Breast epithelium (tissue), 4 donors: ENCODE measurements at places on chromosomes 4 and X.

DNA sequence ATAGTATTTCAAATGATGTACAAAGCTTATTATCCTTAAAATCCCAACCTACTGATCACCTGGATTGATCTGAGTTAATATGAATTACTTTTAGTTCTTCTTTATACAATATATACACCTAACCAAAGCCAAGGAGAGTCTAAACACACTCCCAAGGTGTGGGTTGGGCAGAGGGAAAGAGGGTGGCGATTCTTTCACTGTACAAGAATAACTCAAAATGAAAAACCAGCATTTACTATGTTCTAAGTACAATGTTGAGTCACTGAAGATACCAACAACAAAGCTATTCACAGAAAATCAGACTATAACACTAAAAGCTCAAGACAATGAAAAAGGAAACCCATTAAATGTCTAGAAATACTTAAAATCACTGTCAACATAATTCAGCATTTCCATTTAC, 46.6 kb downstream of the ANKRD17 start:
- DNase-seq: no peak

DNA sequence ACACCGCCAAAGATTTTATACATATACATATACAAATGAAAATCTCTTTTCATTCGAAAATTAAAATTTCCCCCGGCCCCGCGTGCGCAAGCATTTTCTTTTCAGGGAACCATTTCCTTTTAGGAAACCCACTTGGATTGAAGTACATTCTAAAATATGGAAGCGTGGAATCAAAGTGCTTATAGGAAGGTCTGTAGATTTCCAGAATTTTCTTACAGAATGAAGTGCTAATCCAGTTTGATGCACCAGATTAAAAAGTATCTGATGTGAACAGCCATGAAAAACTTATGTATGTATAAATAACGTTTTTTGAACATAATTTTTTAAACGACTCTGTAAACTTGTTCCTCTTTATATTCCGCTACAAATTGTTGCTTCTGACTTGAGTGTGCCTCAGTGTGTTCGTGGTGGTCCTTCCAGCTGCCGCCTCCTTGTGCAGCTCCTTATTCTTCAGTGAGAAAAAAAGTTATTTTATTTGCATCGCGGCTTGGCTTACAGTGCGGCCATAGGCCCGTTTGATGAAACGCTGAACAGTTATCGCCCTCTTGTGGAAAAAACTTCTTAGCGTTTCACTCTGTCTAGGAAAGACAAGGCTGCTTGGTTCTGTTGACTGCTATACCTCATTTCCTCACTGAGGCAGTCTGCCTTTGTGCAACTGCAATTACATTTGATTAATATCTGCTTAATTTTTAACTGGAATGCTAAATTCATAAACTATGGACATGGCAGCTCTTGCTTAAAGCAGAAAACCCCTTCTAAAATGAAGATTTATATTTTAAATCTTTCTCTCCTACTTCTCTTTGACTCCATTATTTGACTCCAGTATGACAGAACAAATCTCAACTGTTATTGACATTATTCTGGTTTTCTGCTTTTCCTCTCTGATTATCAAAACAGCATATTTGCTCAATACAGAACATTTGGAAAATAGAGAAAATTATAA, 4.7 kb upstream of the NKX6-1 start:
- DNase-seq: no peak

- DNase-seq: no peak
These were observed 70.0 kb downstream of the TAB3 start for GRCh38 chrX:30819080-30819479.

GRCh38 chr4:107068116-107068515, 32.0 kb upstream of the DKK2 start:
- no peak for DNase-seq

GRCh38 chr4:13484749-13485221, 645 bp upstream of the RAB28 start:
- no peak for DNase-seq
